ENCODE measurements at places on chromosomes 12 and 14. TPM values are rescaled to one million over a fixed set of nuclear protein-coding genes. Genes with fewer than 3 reads are reported as not detected.

DNA sequence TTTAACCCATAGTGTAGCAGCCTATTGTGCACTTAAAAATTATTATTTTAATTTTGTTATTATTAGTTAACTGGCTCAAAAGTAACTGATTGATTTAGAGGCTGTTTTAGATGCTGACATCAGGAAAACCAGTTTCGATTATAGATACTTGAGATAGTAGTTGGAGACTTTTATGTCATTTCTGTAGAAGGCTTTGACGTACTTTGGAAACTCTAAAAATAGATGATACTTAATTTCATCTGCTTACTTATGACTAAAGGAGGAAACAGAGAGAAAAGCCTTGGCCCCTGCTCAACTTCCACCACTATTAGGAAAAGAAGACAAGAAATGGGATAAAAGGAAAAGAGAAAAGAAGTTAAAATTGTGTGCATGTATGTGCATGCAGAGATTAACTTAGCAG is 219.3 kb upstream of the HMGA2 start:
- DNase-seq: no peak

GRCh38 chr14:51424561-51425251 is 184.7 kb downstream of the TMX1 start:
- DNase-seq: peak; percentile 19

DNA sequence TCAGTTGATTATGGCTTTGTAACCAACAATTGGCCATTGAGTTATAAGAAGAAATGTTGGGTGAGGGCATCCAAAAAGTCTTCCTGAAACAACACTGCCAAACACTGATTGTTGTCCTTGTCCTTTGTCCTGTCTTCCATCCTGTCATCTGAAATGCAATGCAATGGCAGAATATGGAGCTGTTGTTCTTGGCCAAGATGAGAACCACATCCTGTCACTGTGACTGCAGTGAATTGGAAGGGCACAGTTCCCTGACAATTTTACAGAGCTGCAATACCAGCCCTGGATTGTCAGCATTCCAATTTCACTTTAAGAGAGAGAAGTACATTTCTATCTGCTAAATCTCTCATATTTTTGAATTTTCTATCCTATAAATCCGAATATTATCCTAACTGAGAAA is 613.3 kb downstream of the FLRT2 start:
- no peak for DNase-seq

- DNase-seq: no peak
These were observed 68.7 kb downstream of the RGS6 start for GRCh38 chr14:72000907-72001306.

GRCh38 chr14:99361596-99362215 is 89.7 kb upstream of the BCL11B start:
- no peak for DNase-seq

DNA sequence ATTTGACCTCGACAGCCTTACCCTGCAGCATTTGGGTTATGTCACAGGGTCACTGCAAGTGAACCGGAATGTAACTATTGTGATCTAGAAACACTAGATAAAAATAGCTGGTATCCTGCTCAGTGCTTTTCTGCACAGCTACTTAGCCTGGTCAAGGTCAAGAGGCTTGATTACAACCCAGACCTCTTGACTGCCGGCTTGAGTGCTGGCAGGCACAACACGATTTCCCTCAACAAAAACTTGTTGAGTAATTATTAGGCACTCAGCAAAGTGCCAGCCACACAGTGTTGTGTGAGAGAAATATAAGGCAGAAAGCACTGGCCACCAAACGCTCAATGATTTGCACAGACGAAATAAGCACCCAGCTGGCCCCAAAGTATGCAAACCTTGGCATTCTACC is 156.7 kb downstream of the NUAK1 start:
- no peak for DNase-seq

DNA sequence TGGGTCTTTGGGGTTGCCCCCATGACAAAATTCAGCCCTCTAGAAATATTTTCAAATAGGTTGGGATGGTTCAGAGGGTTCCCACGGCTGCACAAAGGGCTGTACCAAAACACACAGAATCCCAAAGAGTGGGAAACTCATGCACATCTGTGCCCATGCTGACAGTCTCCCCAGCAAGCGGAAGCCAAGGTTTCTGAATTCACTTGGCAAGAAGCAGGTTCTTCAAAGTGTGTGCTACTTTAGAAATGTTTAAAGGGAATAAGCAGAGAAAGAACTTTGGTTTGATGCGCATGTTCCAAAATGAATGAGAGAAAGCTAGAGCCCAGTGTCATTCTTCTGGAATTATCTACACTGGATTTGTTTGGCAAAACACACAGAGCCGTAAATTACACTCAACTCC is 46.7 kb downstream of the FOXN3 start:
- no peak for DNase-seq

- DNase-seq: peak; percentile 38
These were observed 100.6 kb upstream of the BCL2L14 start for GRCh38 chr12:11970155-11970520.

- no peak for DNase-seq
These were observed 19.0 kb downstream of the CORO1C start for GRCh38 chr12:108712165-108712924.

DNA sequence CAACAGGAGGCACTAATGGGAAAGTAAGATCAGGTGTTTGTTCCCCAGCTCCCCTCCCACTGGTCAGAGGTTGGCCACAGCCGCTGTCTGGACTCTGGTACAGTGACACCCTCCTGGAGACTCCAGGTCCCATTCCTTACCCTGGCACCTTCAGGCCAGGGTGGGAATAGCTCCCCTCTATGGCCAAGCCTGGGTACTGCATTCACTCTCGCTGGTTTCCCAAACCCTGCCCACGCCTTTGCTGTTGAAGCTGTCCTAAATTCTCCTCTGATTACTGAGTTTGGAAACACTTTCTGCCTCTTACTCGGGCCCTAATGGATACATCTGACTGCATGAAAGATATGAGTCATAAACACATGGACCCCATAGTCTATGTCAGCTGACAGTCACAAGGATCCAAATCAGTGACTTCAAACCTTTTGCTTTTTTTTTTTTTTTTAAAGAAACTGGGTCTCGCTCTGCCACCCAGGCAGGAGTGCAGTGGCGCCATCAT is 17.9 kb downstream of the HRK start:
- peak; percentile 74 for DNase-seq

DNA sequence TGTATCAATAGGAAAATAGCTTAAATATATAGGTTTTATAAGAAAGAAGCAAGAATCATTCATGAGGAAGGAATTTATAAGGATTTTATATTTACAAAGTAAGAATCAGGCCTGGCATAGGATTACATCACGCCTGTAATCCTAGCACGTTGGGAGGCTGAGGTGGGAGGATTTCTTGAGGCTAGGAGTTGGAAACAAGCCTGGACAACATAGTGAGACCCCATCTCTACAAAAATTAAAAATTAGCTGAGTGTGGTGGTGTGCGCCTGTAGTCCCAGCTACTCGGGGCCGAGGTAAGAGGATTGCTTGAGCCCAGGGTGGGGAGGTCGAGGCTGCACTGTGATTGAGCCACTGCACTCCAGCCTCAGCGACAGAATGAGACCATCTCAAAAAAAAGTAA is 10.4 kb downstream of the WDR20 start:
- no peak for DNase-seq

GRCh38 chr14:105074601-105075053 is 9.4 kb upstream of the GPR132 start:
- peak; percentile 76 for DNase-seq

DNA sequence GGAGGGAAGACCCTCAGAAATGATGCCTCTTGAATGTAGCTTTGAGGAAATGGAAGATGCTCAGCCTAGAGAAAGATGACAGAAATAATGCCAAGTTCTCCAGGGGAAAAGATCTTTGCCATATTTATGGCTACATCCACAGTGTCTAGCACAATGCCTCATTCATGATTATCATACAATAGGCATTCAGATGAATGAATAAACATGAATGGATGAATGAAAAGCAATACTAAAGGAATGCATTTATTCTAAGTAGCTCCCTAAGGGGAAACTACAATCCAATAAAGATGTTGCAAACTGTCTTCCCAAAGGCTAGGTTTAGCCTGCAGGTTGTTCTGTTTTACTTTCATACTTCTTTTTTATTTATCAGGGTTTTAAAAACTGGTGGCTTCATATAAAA is 12.0 kb downstream of the TMTC1 start:
- no peak for DNase-seq

GRCh38 chr12:129776977-129777667 is 126.7 kb downstream of the TMEM132D start:
- DNase-seq: no peak

- peak; percentile 82 for DNase-seq
These were observed 60.4 kb upstream of the SINHCAF start for GRCh38 chr12:31386364-31386777.

GRCh38 chr12:128929057-128929456 is 75.8 kb downstream of the GLT1D1 start:
- no peak for DNase-seq

- DNase-seq: peak; percentile 32
These were observed 188.1 kb upstream of the PRKD1 start for GRCh38 chr14:30115756-30116155.

GRCh38 chr14:46344327-46344937 is 307.1 kb downstream of the RPL10L start:
- DNase-seq: peak; percentile 1

DNA sequence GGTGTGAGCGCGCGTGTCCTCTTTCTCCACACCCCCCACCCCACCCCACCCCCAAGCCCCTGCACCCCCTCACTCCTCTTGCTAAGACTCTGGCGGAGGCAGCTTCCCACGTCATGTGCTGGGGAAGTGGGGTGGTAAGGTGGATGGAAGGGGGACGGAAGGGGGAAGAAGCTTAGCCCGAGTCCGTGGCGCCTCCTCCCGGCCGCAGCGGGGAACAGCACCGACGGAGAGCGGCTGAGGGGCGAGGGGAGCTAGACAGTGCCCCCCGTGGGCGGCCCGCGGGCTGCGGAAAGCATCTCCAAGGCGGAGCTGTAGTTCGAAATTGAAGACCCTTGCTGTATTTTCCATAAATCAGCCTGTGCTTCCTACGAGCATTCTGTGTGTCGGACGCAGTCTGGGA is 588 bp upstream of the GRIN2B start:
- DNase-seq: peak; percentile 92

The SOAT2 gene
- not detected for total RNA-seq

The ERBB3 gene
- total RNA-seq: 39.8 TPM

The OAS2 gene
- total RNA-seq: not detected

The SIX1 gene
- not detected for total RNA-seq

The ZNF140 gene
- total RNA-seq: 13.4 TPM

The P2RX7 gene
- total RNA-seq: 0.07 TPM

The SCN8A gene
- total RNA-seq: 3.9 TPM

The RERG gene
- total RNA-seq: not detected

Measured in H7 (cell line).